SJCRH30 (cell line): ENCODE measurements at places on chromosomes 6 and 20.
A peak's percentile ranks its signal among the peaks of the same experiment; 100 is the strongest.

DNA sequence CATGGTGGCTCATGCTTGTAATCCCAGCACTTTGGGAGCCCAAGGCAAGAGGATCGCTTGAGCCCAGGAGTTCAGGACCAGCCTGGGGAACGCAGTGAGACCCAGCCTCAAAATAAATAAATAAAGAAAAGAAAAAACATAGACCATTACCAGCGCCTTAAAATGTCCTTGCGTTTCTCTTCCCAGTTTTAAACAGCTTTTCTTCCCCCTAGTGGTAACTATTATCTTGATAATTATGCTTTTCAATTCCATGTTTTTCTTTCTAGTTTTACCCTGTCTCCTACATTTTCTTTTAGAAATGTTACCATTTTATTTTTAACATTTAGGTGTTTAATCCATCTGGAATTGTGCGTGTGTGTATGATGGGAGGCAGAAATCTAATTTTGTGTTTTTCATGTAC is 24.4 kb downstream of the DNAH8 start:
- no peak overlapping the region for H3K27ac ChIP-seq
- DNase-seq = no peak
- H3K4me1 ChIP-seq = no peaks in the 10 kb centered on the region
- H3K36me3 ChIP-seq = no peaks in the 10 kb centered on the region

GRCh38 chr20:63382551-63383300 is 21.6 kb upstream of the CHRNA4 start:
- H3K36me3 ChIP-seq = no peaks in the 10 kb centered on the region
- no peaks in the 10 kb centered on the region for H3K4me1 ChIP-seq
- no peak for DNase-seq
- no peak overlapping the region for H3K4me3 ChIP-seq
- peaks cover 23% of the 10 kb centered on the region for H3K27me3 ChIP-seq
- no peak overlapping the region for H3K27ac ChIP-seq

GRCh38 chr6:113365191-113365590 is 492.0 kb upstream of the MARCKS start:
- no peak for DNase-seq
- H3K36me3 ChIP-seq = no peaks in the 10 kb centered on the region
- 0 out of 2 replicates have a peak overlapping the region, but pooled peaks have one; percentile 2 for H3K27ac ChIP-seq

DNA sequence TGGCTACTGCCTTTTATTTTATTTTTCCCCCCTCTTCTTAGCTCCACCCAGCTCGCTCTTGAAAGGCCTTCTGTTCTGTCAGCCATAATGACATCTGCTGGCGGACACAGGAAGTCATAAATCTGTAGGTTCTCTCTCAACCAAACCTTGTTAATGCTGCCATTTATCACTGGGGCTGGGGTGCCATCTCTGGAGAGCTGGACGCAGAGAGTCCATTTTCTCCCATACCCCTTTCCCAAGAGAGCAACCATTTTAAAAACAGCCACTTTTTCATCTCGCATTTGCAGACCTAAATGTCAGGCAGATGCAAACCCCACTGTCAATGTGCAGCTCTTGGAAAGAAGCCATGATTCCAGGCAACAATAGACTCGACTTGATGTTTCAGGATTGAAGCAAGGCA is 13.0 kb upstream of the TSHZ2 start:
- H3K4me3 ChIP-seq = no peak overlapping the region
- no peaks in the 10 kb centered on the region for H3K36me3 ChIP-seq
- H3K27ac ChIP-seq = no peak overlapping the region
- H3K4me1 ChIP-seq = no peaks in the 10 kb centered on the region
- DNase-seq = peak; percentile 27

DNA sequence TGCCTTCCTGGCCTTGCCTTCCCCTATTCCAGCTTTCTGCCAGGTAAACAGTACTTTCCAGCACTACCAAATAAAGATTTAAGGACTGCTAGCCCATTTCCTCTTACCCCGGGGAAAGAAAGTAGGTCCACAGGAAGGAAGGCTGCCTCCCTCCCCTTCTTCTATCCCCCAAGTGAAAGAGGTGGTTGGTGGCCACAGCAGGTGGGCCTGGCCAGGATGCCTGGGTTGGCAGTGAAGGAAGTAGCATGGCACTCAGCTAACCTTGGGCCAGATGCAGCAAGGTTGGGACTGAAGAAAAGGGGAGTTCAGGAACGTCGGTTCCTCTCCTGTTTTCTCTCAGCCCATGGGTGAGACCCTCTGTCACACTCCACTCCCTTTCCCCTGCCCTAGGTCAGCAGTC is 8.9 kb downstream of the NFKBIL1 start:
- H3K4me1 ChIP-seq = peaks cover 9% of the 10 kb centered on the region; the same call in 1 of the 2 replicates
- H3K27me3 ChIP-seq = no peaks in the 10 kb centered on the region
- no peak overlapping the region for H3K4me3 ChIP-seq
- no peaks in the 10 kb centered on the region; the same call in none of the 2 replicates for H3K36me3 ChIP-seq

GRCh38 chr6:158009114-158009891 is 27.6 kb downstream of the SYNJ2 start:
- H3K4me3 ChIP-seq = no peak overlapping the region
- DNase-seq = peak; percentile 71
- H3K4me1 ChIP-seq = peaks cover 27% of the 10 kb centered on the region
- peak overlapping the region; percentile 15; the same call in 1 of the 2 replicates for H3K27ac ChIP-seq
- no peaks in the 10 kb centered on the region for H3K36me3 ChIP-seq
- H3K27me3 ChIP-seq = no peaks in the 10 kb centered on the region

GRCh38 chr6:142331075-142331551 is 29.3 kb downstream of the ADGRG6 start:
- no peak for DNase-seq
- H3K36me3 ChIP-seq = no peaks in the 10 kb centered on the region
- no peaks in the 10 kb centered on the region for H3K27me3 ChIP-seq
- no peak overlapping the region for H3K4me3 ChIP-seq
- H3K27ac ChIP-seq = no peak overlapping the region

GRCh38 chr6:116385921-116386320 is 15.2 kb downstream of the DSE start:
- H3K4me1 ChIP-seq = peaks cover 17% of the 10 kb centered on the region; the same call in 1 of the 2 replicates
- no peak for DNase-seq

- H3K4me1 ChIP-seq = peaks cover 17% of the 10 kb centered on the region
- H3K36me3 ChIP-seq = peaks cover 4% of the 10 kb centered on the region; the same call in 1 of the 2 replicates
- no peak overlapping the region for H3K27ac ChIP-seq
- DNase-seq = no peak
- H3K4me3 ChIP-seq = peak overlapping the region; percentile 83
Measured at GRCh38 chr6:170289180-170289931, 1.5 kb downstream of the DLL1 start.

DNA sequence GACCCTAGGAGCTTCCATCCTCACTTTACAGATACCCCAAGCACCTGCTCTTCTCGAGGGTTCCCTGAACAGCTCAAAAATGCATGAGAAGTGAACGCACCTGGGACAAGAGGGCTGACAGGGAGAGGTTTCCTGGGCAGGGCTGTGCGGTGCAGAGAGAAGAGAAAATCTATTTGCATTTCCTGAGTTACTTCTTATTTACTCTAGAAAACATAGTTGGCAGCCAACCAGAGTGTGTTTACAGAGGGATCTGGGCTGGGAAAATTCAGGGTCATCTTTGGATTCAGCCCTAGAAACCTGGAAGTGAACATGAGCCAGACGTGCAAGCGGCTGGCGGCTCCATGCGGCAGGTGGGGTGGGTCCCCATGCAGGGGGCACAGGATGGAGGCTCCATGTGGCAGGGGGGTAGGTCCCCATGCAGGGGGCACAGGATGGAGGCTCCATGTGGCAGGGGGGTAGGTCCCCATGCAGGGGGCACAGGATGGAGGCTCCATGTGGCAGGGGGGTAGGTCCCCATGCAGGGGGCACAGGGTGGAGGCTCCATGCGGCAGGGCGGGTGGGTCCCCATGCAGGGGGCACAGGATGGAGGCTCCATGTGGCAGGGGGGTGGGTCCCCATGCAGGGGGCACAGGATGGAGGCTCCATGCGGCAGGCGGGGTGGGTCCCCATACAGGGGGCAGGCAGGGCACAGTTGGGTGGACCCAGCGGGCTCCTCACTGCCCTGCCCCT is 342.0 kb downstream of the TAF4 start:
- no peak overlapping the region for H3K27ac ChIP-seq
- H3K27me3 ChIP-seq = peaks cover 38% of the 10 kb centered on the region
- H3K36me3 ChIP-seq = no peaks in the 10 kb centered on the region
- no peaks in the 10 kb centered on the region for H3K4me1 ChIP-seq
- DNase-seq = no peak

DNA sequence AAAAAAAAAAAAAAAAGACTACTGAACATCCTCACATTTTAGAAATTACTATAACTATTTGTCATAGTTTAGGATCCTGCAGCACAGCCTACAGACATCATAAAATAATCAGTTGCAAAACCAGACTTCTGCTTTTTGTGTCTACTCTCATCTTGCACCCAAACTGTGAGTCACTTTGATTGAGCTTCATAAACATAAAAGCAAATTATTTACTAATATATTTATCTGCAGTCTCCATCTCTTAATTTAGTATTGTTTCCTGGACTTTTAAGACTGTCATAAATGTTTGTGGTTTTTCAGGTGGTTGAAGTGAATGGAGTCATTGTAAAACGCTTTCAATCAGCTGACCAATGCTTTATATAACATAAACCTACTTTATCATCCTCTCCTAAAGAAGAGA is 14.8 kb upstream of the CALHM6 start:
- H3K4me3 ChIP-seq = no peak overlapping the region
- H3K36me3 ChIP-seq = no peaks in the 10 kb centered on the region
- DNase-seq = no peak
- H3K27ac ChIP-seq = no peak overlapping the region

DNA sequence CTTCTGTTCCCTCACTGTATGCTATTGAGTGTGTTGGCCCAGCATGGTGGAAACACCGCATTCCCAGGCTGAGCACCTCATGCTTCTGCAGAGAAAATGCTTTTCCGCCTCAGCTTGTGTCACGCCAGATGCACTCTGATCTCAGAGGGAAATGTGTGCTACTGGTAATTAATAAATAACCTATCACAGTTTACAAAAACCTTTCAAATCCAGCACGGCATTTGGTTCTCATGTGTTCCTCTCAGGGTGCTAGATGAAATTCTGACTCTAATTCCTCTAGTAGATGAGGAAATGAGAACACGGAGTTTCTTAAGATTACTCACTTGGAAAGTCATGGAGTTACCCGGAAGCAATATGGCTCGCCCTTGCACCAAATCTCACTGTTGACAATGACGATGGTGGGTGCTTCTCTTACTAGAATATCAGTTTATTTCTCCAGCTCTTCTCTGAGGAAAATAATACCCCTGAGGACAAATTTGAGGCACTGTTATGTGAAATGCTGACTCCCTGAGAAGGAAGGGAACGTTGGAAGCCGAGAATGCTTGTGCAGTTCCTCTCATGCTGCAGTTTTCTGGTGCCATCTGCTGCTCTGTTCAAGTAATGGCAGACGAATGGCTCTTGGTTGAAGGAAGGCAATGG is 116.6 kb downstream of the RNF144B start:
- DNase-seq = peak; percentile 77
- no peaks in the 10 kb centered on the region for H3K27me3 ChIP-seq
- peak overlapping the region; percentile 49 for H3K4me3 ChIP-seq
- H3K36me3 ChIP-seq = no peaks in the 10 kb centered on the region

DNA sequence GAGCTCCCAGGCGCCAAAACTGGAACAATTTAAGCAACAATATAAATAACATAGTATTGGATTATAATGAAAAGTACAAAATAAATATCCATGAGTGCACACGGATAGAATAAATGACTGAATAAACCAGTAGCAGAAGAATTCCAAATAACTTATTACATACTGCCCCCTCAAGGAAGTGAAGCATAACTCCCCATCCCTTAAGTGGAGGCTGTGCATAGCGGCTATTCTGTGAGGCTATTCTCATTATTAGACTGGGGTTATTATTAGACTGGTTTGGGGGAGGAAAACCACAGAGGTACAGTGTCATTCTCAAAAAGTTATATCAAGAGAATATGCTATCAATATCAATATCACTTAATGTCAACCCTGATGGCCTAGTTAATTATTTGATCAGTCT is 94.4 kb upstream of the SIRPA start:
- H3K4me3 ChIP-seq = no peak overlapping the region
- H3K36me3 ChIP-seq = no peaks in the 10 kb centered on the region
- no peak overlapping the region for H3K27ac ChIP-seq
- H3K27me3 ChIP-seq = 0 out of 2 replicates have a peak, but pooled peaks cover 3% of the 10 kb centered on the region
- DNase-seq = no peak

DNA sequence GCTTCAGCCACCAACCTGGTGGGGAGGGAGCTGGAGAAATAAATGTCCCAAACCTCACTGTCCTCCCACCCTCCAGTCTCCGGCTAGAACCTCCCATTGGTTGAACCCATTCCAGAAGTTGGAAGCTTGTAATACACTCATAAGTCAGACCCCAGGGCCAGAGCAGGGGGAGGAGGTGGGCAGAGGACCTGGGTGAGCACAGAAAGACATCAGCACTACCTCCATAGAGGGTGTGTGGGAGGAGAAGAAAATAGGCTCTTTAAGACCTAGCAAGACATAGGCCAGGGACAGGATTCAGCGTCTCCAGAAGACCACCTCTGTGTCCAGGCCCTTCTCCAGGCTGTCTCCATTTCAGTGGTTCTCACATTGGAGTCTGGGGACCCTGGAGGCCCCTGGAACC is 73.3 kb upstream of the TOP1 start:
- H3K27ac ChIP-seq = no peak overlapping the region
- DNase-seq = no peak
- no peaks in the 10 kb centered on the region for H3K4me1 ChIP-seq
- peaks cover 5% of the 10 kb centered on the region; the same call in 1 of the 2 replicates for H3K27me3 ChIP-seq

DNA sequence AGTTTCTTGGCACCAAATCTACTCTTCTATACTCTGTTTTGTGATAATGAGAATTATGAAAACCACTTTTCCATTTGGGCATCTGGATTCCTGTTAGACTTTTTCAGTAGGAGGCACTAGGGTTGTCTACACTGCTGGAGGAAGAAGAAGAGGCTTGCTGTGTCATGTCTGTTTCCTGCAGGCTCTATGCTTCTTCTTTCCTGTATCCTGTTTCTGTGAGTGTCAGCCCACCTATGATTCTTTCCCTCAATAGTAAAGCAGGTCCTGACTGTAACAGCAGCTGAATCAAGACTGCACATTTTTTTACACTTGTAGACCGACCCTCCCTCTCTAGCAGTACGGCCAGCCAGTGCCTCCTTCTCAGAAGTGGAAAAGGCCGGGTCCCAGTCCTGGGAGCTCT is 603.9 kb downstream of the HDGFL1 start:
- H3K36me3 ChIP-seq = no peaks in the 10 kb centered on the region
- H3K4me3 ChIP-seq = no peak overlapping the region
- no peaks in the 10 kb centered on the region for H3K4me1 ChIP-seq
- H3K27ac ChIP-seq = no peak overlapping the region
- no peaks in the 10 kb centered on the region for H3K27me3 ChIP-seq

GRCh38 chr6:69696273-69696672 is 100.5 kb downstream of the LMBRD1 start:
- no peaks in the 10 kb centered on the region; the same call in 1 of the 2 replicates for H3K36me3 ChIP-seq
- no peaks in the 10 kb centered on the region for H3K4me1 ChIP-seq
- no peaks in the 10 kb centered on the region for H3K27me3 ChIP-seq
- no peak overlapping the region for H3K27ac ChIP-seq
- DNase-seq = no peak

DNA sequence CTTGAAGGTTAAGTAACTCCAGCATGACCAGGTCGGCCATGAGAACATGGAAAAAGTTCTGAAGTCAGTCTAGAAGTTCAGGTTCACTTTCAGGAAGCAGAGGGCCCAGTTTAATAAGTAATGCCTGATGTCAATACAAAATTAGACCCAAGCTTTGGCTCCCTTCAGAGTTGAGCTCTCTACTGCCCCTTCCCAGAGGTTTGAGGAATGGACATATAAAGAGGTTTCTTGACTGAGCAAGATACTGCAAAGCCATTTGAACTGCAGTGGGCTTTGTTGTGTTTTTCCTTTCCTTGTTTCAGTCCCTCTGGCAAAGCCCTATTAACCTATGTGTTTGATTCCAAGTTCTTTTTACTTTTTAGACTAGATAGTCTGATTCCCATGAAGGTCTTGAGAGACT is 97.8 kb upstream of the PREP start:
- H3K4me1 ChIP-seq = no peaks in the 10 kb centered on the region
- no peak for DNase-seq
- H3K27me3 ChIP-seq = no peaks in the 10 kb centered on the region
- H3K27ac ChIP-seq = no peak overlapping the region
- no peak overlapping the region for H3K4me3 ChIP-seq
